ENCODE measurements at places on chromosomes 2 and 18.

DNA sequence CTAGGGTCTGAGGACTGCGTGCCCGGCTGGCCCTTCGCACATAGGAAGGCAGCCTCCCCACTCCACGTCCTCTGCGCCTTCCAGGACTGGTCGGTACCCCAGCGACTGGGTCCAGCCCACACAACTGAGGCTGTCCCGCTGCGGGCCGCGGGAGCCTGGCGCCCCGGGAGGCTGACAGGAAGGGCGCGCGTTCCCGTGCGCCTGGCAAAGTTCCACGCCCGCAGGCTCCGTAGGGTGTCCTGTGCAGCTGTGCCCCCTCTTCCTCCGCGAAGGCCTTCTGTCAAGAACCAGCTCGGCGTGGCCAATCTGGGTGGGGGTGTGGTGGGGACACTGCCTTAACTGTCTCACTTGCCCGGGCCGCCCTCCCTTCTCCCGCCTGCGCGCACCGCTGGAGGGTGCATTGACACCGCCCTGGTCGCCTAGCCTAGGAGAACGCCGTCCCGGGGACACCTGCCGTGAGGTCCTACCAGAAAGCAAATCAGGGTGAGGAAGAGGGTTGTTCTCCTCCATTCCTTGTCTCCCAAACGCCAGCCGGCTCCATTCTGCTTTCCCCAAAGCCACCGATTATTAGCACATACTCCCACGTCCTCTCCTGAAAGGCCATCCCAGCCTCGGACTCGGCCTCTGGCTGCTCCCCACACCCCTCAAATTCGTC is 618 bp upstream of the LYPD1 start:
- DNase-seq, result no peak

DNA sequence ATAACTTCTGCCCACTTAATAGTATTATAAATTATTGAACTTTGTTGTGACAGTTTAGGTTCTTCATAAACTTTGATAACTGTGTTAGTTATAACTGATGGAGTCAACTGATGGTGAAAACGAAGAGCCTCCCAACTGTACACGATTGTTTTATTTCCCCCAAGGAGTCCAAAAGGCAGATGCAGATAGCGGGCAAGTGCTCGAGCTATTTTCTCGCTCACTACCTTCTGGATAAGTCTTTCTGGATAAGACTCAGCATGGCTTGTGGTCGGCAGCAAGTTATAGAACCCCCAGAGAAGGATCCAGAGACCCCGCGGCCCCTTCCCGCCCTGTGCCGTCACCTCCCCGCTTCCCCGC is 517 bp downstream of the GCFC2 start:
- no peak for DNase-seq

DNA sequence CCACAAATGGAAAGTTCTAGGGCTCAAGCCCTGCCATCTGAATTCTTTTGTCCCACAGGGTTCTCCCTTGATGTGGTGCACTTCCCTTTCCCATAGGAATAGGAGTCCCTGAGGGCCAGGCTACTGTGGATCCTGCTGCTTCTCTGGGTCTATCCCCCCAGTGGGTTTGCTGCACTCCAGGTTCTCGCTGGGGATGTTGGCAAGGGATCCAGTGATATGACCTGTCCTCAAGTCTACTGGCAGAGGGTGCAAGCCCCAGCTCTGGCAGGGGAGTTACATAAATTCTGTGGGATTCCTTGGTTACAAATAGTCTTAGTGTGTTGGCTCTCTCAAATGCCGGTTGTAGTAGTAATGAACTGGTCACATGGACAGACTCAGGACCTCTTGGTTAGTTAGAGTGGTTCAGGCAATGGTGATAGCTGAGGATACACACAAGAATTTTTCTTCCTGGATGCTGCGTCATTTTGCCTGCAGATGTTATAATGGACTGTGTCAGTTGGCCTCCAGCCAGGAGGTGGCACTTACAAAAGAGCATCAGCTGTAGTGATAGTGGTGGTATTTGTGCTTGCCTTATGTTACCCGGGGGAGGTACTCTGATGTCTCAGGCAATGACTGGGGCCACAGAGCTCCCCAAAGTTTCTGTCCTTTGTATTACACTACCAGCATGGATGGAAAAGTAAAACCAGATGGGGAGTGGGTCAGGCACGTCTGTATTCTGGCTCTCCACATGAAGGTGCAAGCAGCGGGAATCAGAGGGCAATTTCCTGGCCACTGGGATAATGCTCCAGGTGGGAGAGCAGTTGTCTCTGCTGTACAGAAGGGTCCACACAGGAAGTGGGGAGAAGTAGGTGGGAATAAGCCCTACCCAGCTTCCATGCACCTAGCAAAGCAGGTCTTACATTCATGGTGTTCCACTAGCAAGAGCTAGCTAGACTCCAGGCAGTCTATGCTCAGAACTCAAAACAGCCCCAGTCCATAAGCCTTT is 267.9 kb downstream of the SOX11 start:
- no peak for DNase-seq

DNA sequence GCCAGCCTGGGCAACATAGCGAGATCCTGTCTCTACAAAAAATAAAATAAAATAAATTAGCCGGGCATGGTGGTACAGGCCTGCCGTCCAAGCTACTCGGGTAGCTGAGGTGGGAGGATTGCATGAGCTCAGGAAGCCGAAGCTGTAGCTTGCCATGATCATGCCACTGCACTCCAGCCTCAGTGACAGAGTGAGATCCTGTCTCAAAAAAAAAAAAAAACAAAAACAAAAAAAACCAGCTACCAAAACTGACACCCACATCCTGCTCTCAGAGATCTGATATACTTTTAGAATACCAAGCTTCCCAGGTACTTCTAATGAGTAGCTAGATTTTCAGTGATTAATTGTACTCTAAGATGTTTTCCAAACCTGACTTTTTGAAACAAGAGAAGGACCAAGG is 74.0 kb downstream of the TTC27 start:
- DNase-seq, result no peak

DNA sequence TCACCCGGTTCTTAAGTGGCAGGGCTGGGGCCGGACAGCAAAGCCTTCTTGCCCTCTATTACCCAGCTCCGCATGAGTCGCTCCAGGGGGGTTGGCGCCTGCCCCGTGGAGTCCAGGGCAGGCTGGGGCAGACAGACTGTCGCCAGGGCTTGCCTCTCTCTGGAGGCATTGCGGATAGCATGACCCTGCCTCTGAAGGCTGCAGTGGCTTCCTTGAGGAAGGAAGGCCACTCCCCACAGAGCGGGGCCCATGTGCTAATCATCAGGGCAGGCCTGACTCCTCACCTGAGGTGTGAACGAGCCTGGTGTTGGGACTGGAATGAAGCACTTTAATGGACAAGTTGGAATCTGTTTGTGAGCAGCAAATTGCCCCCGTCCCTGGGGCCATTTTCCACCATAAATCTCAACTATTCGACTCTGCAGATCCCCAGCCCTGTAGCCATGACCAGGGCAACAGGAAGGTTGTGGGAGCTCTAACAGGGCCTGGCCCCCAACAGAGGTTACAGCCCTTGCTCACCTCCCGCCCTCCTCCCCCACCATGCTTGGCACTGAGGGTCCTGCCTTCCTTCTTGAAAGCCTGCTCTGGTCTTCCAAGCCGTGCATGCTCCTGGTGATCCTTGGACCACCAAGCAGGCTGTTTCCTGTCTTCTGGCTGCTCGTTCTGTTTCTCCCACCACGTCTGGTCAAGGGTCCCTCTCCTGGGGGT is 144.9 kb upstream of the HAAO start:
- no peak for DNase-seq

GRCh38 chr2:189442468-189442867 is 1.2 kb downstream of the WDR75 start:
- DNase-seq, result no peak

DNA sequence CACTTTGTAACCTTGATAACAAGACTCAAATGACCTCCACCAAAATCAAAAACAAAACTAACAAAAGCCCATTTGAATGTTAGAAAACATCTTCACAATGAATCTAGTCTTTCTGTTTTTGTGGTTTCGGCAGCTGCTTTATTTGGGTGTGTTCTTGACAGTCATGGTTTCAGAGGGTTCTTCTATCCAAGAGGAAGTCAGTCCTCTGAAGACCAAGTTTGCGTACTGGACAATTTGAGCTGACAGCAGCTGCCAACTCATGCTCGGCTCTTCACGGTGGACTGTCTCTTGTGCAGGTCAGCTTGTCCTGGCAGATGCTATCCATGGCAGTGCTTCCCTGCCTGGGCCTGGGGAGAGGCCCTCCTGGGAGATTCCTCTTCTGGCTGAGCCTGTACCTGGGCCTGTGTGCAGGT is 91.0 kb downstream of the TMEM17 start:
- DNase-seq, result no peak

GRCh38 chr2:79432731-79433146 is 80.1 kb upstream of the CTNNA2 start:
- DNase-seq, result no peak

- DNase-seq, result no peak
Observed at GRCh38 chr2:110788976-110789375, 56.6 kb downstream of the ACOXL start.

DNA sequence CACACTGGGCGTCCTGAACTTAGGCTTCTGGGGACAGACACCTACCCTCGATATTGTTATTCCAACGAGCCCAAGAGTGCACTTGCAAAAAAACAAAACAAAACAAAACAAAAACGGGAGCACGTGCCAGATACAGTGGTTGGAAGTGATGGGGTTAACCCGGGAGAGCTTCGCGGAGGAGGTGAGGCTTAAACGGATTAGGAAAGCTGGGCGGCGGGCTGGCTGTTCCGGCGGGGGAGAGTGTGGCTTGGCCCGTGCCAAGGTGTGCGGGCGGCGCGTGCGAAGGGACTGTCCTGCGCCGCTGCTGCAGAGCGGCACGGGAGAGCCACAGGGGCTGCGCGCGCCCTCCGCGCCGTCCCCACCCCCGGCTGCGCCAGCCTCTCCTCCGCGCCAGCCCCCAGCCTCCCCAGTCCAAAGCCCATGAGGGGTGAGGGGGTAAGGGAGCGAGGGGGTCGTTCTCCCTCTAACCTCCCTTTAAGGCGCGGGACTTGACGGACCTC is 1.5 kb upstream of the SLC30A3 start:
- no peak for DNase-seq

GRCh38 chr2:60806988-60807681 is 51.1 kb downstream of the PAPOLG start:
- no peak for DNase-seq

DNA sequence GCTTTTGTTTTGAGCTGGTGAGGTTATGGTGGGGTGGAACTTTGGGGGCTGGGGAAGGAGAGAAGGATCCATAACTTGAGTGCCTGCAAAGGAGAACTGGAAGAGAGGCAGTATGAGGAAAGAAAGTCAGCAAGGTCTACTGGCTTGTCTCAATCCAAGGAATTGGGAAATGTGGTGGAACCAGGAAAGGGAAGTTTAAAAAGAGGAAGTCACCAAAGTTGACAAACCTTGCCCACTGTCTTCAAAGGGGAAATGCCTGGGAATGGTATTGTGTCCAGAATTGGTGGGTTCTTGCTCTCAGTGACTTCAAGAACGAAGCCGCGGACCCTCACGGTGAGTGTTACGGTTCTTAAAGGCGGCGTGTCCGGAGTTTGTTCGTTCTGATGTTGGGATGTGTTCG is 304.1 kb upstream of the FAM98A start:
- DNase-seq, result no peak

GRCh38 chr2:76307495-76307894 is 596.8 kb upstream of the GCFC2 start:
- no peak for DNase-seq

- no peak for DNase-seq
Observed at GRCh38 chr2:237564526-237565131, 1.7 kb upstream of the PRLH start.

- DNase-seq, result no peak
Observed at GRCh38 chr2:24241528-24241927, 66.7 kb downstream of the FAM228A start.

GRCh38 chr18:35582899-35583558 is 1.5 kb downstream of the GALNT1 start:
- DNase-seq, result no peak

- no peak for DNase-seq
Observed at GRCh38 chr2:236354056-236354940, 90.1 kb upstream of the ASB18 start.

DNA sequence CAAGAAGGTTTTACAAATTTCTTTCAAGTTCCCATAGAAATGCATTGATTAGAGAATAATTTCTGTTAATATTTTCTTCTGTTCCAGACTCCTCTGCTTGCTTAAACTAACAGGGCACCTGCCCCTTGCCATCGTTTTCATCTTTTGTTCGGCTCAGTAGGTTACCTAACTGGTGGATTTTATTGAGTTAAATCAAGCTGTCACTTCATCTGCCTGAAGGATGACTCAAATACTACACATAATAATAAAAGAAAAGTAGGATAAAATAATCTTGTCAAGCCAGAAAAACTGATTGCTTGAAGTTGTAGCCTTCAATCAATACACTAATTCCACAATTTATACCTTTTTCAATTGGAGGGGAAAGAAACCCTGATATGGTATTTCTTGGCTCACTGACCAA is 234.0 kb downstream of the NR4A2 start:
- DNase-seq, result no peak

DNA sequence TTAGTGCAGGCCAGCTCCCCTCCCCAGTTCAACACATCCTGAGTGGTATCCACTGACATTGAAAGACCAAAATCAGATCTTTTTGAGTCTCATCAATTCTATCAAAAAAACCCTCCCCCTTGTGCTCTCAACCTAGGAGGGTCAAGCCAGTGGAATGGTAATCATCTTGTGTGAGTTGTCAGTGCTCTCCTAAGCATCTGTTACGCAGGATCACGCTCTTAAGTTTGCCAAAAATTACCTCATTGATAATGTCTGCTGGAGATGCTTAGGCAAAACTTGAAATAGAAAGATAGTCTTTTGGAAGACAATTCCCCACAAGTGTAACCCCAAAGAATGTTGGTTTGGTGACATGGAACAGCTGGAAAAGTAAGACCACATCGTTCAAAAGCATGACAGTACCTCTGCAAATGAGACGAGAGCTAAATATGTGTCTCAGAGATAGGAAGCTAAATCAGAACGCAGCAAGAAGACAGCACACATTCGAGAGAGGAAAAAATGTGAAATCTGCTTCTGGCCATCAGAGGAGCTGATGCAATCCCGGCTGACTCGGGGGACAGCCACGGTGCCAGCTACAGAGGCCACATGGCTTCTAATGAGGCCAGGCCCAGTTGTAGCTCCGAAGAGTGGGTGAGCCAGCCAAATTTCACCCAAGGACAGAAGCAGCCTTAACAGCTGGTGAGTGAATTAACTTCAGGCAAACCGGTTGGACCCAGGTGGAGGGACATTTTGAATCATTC is 753.9 kb downstream of the RNF144A start:
- DNase-seq, result no peak

DNA sequence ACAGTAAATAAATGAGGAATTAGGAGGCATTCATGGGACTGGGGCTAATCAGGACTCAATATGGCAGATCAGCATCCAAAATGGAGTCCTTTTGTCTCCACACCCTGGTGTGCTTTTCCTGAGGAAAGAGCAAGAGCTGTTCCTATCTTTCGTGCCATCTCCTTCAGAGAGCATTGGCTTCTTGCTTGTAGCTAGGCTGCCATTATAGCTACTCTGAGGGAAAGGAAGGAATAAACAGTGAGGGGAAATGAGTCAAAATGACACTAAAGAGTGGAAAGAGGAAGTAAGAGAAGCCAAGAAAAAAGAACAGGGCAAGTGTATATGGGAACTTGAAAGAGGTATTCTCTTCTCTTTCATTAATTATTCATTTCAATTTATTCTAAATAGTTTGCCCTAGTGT is 8.4 kb upstream of the NMI start:
- DNase-seq, result no peak

All from stimulated activated CD8-positive, alpha-beta memory T cell treated with anti-CD3 and anti-CD28 coated beads, Interleukin-7, amount 100 ng/mL, for 1 hour (primary cell).